Diencephalon (tissue), 1 donor: ENCODE measurements at places on chromosomes 7 and 10. TPM values are rescaled to one million over a fixed set of nuclear protein-coding genes. Genes with fewer than 3 reads are reported as not detected.

The GPNMB gene
- total RNA-seq = 7.2 TPM

The SLC29A3 gene
- total RNA-seq = 3.9 TPM

The FAM20C gene
- total RNA-seq = 30.7 TPM

The DMBT1 gene
- total RNA-seq = under 0.01 TPM

The FAM241B gene
- total RNA-seq = 33.4 TPM

The ZCCHC24 gene
- 15.2 TPM for total RNA-seq

The SEMA3A gene
- total RNA-seq = 16.4 TPM

The GDF2 gene
- total RNA-seq = 0.23 TPM

The SEC31B gene
- total RNA-seq = 5.3 TPM

The NUTM2A gene
- total RNA-seq = 2.3 TPM
